IPS-NIHi11 (cell line): ENCODE measurements at places on chromosomes 12 and 14.

DNA sequence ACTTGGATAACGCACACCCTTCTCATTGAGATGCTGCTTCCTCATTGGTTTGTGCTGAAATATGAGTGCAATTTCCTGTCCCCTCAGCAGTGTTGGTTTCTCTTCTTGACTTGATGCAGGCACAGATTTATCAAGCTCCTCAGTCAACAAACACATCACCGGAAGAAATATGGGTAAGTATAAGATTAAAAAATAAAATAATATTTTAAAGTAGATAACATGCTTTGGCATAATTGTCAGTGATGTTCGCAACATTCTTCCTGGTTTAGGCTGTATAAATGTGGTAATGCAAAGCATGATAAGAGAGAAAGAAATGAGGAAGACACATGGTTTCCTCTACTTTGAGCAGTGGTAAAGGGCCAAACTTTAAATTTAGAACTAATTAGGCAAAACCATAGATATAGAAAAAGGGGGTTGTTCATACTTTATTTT, at the start of gene GPR65:
Gene GPR65, plus strand, starts transcription at position 86 of the 432 bp plus-strand sequence. CDS start 5,713 bp downstream, outside the sequence.
- DNase-seq = no peak

DNA sequence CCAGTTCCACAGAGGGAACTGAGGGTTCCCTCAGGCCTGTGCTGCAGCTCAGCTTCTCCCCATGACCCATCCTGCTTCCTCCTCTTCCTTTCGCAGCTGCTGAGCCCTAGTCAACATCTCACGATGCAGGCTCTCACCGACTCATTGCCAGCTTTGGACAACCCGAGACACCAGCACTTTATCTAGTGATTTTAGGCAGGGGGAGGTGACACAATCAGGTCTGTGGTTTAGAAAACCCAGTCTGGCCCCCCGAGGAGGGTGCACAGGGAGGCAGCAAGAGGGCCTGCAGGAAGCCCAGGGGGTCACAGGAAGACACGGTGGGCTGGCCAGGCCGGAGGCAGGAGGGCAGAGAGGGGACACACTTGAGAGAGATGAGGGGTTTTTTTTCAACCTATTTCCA, 35.4 kb downstream of the DIO3 start:
- no peak for DNase-seq

- no peak for DNase-seq
Observed at GRCh38 chr14:103867020-103867419, 19.6 kb upstream of the PPP1R13B start.

- no peak for DNase-seq
Observed at GRCh38 chr12:43848786-43849185, 12.9 kb downstream of the TMEM117 start.

GRCh38 chr14:32426028-32426427, 96.9 kb downstream of the AKAP6 start:
- DNase-seq = no peak

GRCh38 chr12:71262466-71262865, 104.7 kb upstream of the TSPAN8 start:
- DNase-seq = no peak

GRCh38 chr12:12432364-12432763, 75.5 kb downstream of the BORCS5 start:
- DNase-seq = no peak

GRCh38 chr12:774051-774614, 21.8 kb downstream of the WNK1 start:
- no peak for DNase-seq

GRCh38 chr12:88781909-88782308, 201.6 kb upstream of the KITLG start:
- no peak for DNase-seq

DNA sequence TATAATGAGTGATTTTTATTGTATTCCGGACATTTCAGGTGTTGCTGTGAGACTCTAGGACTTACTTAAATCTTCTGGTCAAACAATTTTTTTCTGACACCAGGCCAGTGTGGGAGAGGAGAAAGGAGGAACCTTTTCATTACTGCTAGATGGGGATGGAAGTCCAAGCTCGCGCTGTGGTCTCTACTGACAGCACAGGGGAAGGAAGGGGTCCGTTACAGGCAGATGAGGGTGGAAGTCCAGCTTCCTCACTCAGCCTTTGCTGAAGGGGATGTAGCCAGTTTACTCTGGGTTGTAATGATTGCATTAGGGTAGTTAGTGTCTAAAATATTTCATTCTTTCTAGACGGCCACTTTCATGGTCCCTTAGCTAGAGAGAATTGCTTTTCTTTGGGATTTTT, 26.3 kb upstream of the ST8SIA1 start:
- no peak for DNase-seq

DNA sequence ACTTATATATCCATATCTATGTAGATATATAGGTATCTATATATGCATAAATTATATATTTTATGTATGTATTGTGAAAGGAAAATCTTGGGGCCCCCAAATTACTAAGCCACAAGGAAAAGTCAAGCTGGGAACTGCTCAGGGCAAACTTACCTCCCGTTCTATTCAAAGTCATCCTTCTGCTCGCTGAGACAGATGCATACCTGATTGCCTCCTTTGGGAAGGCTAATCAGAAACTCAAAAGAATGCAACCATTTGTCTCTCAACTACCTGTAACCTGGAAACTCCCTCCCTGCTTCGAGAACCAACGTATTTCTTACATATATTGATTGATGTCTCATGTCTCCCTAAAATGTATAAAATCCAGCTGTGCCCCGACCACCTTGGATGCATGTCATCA, 58.8 kb upstream of the C14orf132 start:
- no peak for DNase-seq
